Fibroblast of the aortic adventitia (primary cell): ENCODE measurements at places on chromosomes 12 and 14. TPM values are rescaled to one million over a fixed set of nuclear protein-coding genes. Genes with fewer than 3 reads are reported as not detected.

PRB4 gene
- not detected in 2 replicates for total RNA-seq

ANKRD33 gene
- 0.09 TPM in 1 of 2 replicates, not detected in the other for total RNA-seq

TMEM229B gene
- 0.81 and 1.8 TPM in 2 replicates for total RNA-seq

PCED1B gene
- total RNA-seq: 0.27 TPM in 1 of 2 replicates, not detected in the other

RPS6KL1 gene
- 0.09 and 1.6 TPM in 2 replicates for total RNA-seq

DNA sequence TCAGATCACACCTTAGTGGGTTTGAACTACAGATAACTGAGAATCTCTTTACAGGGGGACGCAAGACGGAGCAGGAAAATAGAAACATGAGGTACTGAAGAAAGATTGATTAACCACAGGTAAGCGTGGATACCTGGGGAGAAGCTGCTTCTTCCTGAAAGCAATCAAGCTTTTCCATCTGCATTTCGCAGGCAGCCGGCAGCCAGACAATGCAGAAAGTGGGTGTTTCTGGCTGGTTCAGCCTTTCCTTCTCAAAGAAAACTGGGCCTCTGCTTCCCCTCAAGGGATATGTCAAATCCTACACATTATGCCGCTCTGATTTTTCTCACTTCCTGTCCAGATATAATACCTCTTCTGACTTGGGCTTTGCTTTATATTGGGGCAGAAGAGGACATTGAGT lies 39.1 kb upstream of the PPFIA2 start:
- no peak for DNase-seq

DNA sequence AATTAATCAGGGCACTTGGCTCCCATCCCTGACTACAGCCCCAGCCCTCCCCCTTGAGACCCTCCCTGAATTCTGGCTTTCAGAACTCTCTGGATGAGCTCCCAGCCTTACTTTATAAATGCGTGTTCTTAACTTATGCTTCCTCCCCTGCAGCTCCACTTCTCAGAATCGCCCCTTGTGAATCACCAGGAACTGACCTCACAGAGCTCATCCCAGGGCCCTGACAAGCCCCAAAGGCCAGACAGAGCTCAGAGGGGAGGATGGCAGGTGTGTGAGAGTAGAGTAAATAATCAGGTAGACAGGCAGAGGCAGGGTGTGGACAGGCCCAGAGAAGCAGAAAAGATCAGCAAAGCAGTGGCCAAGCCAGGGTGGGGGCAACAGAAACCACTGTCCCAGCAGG lies 68.2 kb upstream of the FOXN3 start:
- DNase-seq: no peak

GRCh38 chr14:104562606-104563005 lies 17.0 kb upstream of the C14orf180 start:
- DNase-seq: no peak

GRCh38 chr12:63864454-63864706 lies 19.9 kb downstream of the SRGAP1 start:
- DNase-seq: no peak

GRCh38 chr14:54109521-54110120 lies 153.0 kb upstream of the BMP4 start:
- no peak for DNase-seq

GRCh38 chr14:37124614-37125013 lies 47.8 kb downstream of the SLC25A21 start:
- DNase-seq: no peak

DNA sequence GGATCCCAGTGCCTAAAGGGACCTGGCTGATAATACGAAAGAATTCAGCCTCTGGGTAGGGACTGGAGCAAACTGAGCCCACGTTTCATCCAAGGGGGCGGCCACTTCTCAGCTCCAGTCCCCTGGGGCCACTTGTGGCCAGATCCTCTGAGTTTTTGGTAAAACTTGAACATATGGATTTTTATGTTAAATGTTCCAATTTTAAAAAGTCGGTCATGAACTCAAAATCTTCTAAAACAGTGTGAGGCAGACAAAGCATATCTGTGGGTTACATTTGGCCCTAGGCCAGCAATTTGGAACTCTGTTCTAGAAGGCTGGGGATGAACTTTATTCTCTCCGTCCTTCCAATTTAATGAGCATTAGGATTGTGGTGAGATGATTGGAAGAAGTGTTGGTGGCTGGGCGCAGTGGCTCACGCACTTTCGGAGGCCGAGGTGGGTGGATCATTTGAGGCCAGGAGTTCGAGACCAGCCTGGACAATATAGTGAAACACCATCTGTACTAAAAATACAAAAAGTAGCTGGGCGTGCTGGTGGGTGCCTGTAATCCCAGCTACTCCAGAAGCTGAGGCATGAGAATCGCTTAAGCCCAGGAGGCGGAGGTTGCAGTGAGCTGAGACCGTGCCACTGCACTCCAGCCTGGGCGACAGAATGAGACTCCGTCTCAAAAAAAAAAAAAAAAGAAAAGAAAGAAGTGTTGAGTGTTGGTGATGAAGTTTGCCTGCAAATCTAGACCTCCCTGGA lies 3.0 kb upstream of the PPP1CC start:
- DNase-seq: peak; percentile 16

- no peak for DNase-seq
Measured at GRCh38 chr12:122167356-122167925, 6.6 kb downstream of the IL31 start.

DNA sequence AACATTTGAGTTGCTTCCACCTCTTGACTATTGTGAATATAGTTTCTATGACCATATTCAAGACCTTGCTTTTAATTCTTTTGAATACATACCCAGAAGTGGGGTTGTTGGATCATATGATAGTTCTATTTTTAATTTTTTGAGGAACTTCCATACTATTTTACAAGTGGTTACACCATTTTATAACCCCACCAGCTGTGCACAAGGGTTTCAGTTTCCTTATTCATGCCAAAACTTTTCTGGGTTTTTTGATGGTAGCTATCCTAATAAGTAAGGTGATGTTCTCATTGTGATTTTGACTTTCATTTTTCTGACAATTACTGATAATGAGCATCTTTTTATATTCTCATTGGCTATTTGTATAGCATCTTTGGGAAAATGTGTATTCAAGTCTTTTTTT lies 109.4 kb upstream of the GARIN2 start:
- no peak for DNase-seq

DNA sequence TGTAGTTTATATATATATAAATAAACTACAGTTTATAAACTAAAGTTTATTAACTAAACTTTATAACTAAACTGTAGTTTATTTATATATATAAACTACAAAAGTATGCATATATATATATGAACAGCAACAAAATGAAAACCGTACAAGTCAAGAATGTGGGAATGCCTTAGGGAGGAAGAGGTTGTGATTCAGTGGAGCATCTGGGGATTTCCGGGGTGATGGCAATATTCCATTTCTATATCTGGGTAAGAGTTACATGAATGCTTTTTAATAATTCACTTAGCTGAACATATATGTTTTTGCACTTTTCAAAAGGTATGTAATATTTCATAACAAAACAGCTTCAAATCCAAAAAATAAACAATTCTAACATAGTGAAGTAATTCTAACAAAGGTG lies 30.1 kb upstream of the CAND1 start:
- DNase-seq: peak; percentile 3
